Activated CD8-positive, alpha-beta memory T cell treated with anti-CD3 and anti-CD28 coated beads for 1 hour (primary cell): ENCODE measurements at places on chromosomes 1 and 21.

DNA sequence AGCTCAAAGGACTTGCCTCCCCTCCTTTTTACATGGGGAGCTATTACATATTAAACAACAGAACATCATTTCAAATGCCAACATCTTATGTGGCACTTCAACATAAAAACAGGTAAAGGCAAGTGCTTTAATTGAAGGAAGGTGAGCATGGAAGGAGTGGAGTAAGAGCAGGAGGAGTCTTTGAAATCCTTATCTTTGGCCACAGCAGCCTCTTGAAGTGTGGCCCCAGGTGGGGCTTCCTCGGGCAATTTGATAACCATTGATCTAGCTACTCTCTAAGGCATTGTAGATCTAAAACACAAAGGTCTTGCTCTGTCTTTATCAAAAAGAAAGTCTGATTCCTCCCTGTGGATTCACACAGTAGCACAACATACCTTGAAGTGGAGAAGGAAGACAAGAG, 70.9 kb upstream of the PPP2R5A start:
- no peak for DNase-seq

GRCh38 chr21:35716876-35717565, 343.3 kb downstream of the SETD4 start:
- no peak for DNase-seq

DNA sequence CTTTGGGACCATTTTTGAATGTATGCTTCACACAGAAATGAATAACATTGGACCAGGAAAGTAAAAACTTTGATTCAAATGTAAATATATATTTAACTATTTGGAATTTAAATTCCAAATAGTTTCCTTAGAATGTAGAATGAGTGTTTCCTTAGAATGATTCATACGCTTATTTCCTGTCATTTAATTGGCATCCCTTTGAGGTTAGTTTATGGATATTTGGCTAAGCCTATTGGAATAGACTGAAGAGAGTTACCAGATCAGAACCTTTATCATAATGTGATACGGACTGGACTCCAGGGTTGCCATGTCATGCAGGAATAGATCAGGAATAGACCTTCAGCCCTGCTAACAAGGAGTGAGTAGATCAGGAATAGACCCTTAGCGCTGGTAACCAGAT, 133.1 kb downstream of the TNNI3K start:
- DNase-seq = no peak

DNA sequence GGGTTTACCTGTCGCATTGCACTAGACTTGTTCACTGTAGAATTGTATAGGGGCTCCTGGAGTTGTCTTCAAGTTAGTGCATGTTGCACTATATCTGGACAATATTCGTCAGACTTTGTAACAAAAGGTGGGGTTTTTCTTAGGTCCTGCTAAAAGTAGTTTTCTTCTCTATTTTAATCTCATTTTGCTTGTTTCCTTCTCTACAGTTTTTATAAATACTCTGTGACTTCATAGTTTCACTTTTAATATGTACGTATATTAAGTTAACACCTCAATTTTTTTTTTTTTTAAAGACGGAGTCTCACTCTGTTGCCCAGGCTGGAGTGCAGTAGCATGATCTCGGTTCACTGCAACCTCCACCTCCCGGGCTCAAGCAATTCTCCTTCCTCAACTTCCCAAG, 26.5 kb upstream of the MRPS6 start:
- no peak for DNase-seq

DNA sequence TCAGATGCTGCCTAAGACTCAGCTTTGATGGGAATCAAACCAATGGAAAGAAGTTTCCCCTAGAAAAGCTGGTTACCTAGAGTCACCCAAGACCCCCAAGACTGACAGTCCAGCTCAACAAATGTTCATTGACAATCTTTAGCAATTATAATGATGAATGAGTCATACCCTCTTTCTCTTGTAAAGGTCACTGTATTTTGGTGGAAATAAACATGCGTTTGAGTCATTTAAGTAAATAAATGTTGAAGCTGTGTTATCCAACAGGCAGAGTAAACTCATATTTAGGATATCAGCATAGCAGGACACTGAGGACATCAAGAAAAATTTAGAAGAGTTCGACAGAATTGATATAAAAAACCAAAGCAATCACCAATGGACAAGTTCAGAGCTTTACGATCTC, 295.9 kb downstream of the RGS7 start:
- DNase-seq = no peak

GRCh38 chr1:9901148-9902059, 8.7 kb downstream of the CTNNBIP1 start:
- no peak for DNase-seq

DNA sequence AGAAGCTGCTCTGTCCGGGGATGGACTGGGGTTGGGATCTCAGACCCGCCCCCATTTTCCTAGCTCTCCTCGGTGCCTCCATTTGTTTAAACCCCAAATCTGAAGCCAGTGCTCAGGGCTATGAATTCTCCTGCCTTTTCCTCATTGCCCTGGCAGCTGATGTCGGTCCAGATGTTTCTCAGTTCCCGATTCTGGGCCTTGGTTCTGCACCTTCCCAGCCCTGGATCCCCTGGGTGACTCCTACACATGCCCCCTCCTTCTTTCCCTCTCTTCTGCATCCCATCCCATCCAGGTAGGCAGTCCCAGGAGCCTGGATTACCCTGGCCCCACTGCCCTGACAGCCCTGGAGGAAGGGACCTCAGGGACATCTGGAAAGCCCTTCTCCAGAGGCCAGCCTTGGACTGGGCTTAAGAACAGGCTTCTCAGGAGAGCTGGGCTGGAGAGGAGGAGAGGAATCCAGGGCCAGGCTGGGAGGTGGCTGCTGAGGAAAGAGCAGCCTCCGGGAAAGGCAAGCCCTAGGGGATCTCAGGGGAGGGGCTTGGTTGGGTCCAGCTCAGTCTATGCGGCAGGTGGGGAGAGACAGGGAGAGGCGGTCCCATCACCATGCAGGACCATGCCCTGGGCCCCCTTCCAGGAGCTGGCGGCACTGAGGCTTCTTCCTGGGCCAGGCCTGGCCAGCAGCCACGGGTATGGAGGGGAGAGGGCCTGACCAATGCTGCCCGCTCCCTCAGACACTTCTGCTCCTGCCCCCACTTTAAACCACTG, 6.8 kb upstream of the EPS8L3 start:
- DNase-seq = no peak

GRCh38 chr1:41355356-41355755, 5.9 kb upstream of the FOXO6 start:
- no peak for DNase-seq

DNA sequence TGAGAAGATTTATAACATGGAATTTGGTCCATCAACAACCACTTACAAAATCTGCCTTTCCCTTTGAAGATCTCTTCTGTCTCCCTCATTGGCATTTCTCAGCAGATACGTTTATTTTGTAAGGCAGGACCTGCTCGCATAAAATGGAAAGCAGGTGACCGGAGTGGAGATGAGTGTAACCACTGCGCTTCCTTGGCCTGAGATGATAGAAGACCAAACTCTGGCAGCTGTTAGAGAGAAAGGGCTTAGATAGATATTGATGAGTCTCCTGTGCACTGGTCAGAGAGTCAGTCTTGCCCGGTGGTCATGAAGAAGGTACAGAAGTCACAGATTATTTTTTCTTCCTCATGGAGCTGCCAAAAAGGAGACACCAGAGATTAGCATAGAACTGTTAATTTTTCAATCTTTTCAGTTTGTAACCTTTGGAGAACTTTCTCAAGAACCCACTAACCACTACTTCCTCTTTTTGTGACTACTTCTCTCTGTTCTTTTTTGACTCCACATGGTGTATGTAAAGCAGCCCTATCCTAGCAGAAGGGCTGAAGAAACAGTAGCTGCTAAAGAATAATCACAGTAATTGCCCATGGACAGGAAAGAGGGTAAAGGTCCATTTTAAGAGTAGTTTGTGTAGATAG, 47.6 kb downstream of the FCRL3 start:
- DNase-seq = no peak

GRCh38 chr1:180135535-180135934, 19.1 kb upstream of the QSOX1 start:
- no peak for DNase-seq

DNA sequence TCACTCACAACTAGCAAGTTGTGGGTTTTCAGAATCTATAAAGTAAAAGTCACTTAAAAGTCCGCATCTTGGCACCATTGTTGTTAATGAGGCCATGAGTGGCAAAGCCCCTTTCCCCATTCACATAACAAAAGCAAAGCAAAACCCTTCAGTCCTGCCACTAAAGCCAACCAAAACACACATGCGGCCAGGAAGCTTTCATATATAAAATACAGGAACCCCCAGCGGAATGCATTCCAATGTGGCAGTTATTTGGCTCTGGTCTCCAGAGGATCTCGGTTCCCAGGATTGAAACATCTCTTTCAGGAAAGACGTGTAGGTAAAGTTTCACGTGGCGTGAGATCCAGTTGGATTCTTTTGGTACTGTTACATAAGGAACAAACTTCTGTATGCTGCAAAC, 2.5 kb upstream of the LBR start:
- no peak for DNase-seq

- no peak for DNase-seq
Measured at GRCh38 chr1:110673197-110673701, 1.5 kb downstream of the KCNA3 start.

GRCh38 chr1:6822530-6823359, 37.5 kb downstream of the CAMTA1 start:
- DNase-seq = no peak

DNA sequence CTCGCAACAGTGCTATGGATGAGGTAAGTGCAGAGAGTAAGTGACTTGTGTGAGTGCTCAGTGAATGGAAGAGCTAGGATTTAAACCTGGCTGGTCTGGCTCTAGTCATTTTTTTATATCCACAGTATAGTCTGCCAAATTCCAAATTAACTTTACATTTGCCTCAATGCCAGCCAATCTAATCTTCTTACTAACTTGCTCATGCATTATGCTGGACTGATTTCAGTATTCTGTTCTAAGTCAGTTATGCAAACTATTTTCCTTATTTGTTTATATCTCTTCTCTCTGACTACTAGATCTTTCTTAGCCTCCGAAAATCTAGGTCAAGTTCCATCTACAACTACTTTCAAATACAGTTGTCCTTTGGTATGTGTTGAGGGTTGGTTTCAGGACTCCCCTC, 133.3 kb downstream of the XPR1 start:
- DNase-seq = no peak

- DNase-seq = peak; percentile 53
Measured at GRCh38 chr1:203765029-203765837, at the start of gene LAX1. Gene LAX1, plus strand, starts transcription at chr1:203765183. Its CDS starts 383 bp downstream, at chr1:203765566.

DNA sequence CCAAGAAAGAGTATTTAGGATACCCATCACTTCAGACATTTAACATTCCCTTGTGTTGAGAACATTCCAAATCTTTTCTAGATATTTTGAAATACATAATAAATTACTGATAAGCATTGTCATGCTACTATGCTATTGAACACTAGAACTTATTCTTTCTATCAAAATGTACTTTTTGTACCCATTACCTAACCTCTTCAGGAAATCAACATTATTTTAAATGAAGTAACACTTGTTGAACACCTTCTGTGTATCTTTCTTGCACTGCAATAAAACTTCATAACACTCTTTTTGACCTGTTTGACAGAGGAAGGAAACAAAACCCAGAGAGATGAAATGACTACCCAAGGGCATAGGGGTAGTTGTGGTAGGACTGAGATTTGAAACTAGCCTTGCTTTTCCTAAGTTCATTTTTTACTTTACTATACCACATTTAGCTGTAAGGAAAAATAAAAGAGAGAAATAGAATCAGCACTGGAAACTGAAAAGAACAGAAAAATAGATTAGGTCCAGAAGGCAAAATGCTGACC, 99.4 kb downstream of the UCHL5 start:
- DNase-seq = no peak

- DNase-seq = no peak
Measured at GRCh38 chr1:119316870-119317416, 51.6 kb upstream of the HAO2 start.

DNA sequence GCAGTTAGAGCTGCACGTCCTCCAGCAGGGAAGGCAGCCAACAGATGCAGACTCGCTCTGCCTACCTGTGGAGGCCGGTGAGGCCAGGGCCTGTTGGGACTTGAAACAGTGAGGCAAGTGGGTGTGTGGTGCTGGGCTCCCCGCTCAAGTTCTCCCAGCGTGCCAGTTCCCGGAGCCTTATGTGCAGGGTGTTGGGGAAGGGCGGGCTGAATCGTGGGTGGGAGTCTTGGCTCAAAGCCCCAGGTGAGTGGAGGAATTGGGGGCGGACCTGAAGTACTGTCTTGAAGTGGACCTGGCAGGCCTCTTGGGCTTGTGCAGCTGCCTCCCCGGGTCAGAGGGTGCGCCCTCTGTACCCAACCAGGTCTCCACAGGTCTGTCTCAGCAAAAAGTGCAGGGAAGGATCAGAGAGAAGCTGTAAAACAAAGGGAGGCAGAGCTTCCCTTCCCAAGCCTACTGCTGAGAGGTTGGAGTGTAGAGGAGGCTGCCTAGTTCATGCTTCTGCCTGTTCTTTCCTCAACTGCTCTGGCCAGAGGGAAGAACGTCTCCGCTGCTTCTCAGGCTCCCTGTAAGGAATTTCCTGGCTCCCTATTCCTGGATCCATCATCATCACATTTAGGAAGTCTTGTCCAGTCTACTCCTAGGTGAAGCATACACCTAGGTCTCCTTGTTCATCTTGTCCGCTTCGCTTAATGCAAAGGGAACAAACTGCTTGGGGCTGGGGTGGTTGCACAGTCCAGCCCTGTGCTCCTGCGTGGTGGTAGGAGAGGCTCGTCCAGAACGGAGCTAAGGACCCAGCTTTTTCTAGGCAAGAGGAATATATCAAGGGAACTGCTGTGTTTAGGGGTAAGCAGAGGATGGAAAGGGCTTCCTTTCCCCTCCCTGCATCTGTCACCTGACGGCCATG, 14.9 kb downstream of the UTP11 start:
- DNase-seq = no peak

- DNase-seq = no peak
Measured at GRCh38 chr1:178964469-178965330, 61.0 kb upstream of the FAM20B start.

DNA sequence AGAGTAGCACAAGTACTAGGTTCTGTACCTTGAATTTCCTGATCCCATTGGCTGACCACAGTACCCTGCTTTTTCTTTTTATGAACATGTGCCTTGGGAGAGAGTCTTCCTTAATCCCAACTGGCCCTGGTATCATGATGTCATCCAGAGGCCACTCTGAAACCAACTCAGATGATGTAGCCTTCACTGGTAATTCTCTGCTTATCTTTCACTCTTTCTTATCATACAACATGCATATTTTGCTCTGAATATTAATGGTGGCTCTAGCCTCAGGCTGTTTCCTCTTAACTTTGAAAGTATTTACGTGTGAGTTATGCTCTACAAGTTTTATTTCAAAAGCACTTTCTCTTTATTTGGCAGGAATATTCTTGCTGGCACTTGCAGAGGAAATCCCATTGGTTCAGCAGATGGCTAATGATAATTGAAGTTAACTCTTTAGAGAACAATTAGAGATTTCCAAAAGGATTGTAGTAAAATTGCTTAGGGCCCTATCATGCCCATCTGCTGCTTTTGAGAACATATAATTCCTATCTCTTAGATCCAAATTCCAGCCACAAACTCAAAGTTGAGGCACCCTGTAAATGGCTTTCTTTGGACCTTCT, 86.1 kb downstream of the PTGER3 start:
- no peak for DNase-seq

GRCh38 chr1:197469620-197470210, 201.7 kb downstream of the CRB1 start:
- DNase-seq = no peak

GRCh38 chr1:172895050-172895460, 155.7 kb downstream of the TNFSF18 start:
- no peak for DNase-seq
